Activated CD4-positive, alpha-beta memory T cell treated with anti-CD3 and anti-CD28 coated beads for 36 hours (primary cell): ENCODE measurements at places on chromosomes 6 and 20.

DNA sequence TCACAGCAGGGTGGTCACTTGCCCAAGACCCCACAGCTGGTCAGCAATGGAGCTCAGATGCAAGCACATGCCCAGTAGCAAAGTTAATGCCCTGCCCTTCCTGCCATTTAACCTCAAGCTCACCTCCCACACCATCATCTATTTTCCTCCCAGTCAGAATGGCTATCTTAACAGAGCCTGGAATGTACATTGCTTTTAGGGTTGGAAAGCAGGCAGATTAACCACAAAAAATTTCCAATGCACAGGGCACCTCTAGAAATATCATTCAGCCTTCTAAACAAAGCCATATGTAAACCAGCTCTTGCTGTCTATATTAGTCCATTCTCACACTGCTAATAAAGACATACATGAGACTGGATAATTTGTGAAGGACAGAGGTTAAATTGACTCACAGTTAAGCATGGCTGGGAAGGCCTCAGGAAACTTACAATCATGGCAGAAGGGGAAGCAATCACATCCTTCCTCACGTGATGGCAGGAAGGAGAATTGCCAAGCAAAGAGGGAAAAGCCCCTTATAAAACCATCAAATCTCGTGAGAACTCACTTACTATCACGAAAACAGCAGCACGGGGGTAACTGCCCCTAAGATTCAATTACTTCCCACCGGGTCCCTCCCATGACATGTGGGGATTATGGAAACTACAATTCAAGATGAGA, 106.9 kb downstream of the FYN start:
- DNase-seq = no peak

DNA sequence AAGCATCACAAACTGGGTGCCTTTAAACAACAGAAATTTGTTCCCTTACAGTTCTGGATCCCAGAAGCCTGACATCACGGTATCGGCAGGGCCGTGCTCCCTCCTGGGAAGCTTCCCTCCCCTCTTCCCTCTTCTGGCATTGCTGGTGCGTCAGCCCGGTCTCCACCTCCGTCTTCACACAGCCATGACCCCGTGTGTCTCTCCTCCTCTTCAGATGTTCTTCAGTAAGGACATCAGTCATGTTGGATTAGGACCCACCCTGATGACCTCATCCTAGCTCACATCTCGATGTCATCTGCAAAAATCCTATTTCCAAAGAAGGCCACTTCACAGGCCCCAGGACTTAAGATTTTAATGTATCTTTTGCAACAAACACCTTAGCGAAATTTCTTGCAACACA, 38.4 kb upstream of the TBXT start:
- no peak for DNase-seq

GRCh38 chr20:37007898-37008649, 56.6 kb upstream of the SAMHD1 start:
- DNase-seq = no peak

DNA sequence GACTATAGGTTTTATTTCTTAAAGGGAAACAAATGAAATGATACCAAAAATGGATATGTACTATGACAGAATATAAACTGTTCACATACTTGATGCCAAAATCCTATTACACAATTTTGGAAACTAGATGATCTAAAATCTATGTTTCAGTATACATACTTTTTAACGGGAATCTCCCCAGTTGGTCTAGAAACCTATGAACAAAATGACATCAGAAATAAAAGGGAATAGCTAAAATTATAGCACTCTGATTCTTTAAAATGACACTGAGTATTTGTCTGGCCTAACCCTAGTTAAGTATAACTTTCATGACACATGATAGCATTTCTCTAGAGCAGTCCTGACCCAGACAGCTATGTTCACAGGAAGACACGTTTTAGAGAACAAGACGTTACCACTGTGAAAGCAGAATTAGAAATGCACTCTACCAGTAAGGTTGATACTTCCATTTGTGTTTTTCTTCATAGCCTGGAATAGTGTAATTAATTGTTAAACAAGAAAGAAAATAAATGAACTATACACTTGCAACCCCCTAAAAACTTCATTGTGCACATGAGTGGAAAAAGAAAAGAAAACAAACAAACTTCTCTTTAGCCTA, 3.3 kb downstream of the OSER1 start:
- DNase-seq = no peak

DNA sequence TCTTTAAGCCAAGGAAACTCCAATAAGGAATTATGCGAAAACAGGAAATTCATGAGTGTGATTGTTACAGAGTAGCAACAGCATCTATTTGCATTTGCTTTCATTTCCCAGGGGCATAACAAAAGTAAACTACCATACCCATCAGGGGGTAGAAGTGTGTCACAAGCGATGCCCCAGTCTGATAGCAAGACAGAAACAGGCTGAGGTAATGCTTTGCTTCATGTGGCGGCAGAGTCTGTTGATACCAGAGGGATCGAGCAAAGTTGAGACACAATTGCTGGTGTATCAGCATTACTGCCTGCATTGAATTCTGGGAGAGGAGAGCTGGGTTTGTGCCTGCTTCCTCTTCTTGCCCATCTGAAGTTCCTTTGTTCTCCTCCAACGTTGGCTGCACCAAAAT, 51.2 kb upstream of the LYRM2 start:
- DNase-seq = no peak

DNA sequence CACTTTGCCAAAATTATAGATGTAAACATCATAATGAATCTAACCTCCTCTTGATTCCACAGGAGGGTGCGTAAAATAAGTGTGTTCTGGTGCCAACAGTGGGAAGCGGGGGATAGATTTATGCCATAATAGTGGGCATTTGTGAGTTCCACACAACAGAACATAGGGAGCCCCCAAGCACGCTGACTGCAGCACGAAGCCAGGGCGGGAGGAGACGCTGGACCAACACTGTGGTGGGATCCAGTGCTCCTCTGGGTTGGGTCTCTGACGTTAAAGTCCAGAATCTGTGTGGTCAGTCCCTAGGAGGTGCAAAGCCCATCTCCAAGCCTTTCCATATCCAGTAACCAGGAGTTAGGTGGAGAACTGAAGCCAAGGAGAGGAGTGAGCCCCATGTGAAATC, 1.8 kb upstream of the TTLL2 start:
- no peak for DNase-seq

DNA sequence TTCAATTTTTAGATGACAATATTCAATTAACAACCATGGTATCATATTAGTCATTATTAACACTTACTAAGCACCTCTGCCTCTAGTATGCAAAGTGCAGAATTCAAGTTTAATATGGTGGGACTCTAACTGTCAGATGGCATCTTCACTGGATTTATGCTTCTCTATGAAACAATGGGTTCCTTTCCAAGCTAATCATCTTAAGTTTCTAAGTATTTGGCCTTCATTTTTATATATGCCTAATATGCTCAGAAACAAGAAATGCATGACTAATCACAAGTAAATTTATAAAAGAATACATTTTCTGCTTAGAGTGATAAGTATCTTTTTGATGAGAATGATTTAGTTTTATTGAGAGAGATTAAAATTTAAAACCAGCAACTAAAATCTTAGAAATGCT, 144.7 kb downstream of the HIVEP2 start:
- no peak for DNase-seq

GRCh38 chr6:163260911-163261310, 153.6 kb upstream of the QKI start:
- no peak for DNase-seq

GRCh38 chr6:37988696-37989095, 169.2 kb downstream of the ZFAND3 start:
- no peak for DNase-seq

GRCh38 chr6:293193-294174, 1.2 kb downstream of the DUSP22 start:
- DNase-seq = peak; percentile 54

GRCh38 chr6:166423781-166424180, 41.0 kb upstream of the MPC1 start:
- no peak for DNase-seq

DNA sequence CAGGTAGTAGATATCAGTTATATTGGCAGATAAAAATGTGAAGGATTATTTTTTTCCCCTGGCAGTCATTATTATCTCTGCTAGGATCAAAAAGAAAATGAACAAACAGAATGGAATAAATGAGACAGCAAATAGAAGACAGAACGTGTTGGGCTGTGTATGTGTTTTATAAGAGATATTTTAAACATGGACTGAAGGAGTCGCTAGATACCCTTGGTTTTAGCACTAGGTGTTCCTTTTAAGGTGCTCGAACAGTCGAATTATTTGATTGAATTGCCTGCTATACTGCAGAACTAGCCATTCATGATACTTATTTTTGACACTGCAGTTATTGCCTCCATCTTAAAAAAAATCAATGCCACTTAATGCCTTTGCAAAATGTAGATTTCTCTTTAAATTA, 3.7 kb downstream of the GRIK2 start:
- no peak for DNase-seq

- no peak for DNase-seq
These were observed 233.4 kb upstream of the FLRT3 start for GRCh38 chr20:14570811-14571210.

DNA sequence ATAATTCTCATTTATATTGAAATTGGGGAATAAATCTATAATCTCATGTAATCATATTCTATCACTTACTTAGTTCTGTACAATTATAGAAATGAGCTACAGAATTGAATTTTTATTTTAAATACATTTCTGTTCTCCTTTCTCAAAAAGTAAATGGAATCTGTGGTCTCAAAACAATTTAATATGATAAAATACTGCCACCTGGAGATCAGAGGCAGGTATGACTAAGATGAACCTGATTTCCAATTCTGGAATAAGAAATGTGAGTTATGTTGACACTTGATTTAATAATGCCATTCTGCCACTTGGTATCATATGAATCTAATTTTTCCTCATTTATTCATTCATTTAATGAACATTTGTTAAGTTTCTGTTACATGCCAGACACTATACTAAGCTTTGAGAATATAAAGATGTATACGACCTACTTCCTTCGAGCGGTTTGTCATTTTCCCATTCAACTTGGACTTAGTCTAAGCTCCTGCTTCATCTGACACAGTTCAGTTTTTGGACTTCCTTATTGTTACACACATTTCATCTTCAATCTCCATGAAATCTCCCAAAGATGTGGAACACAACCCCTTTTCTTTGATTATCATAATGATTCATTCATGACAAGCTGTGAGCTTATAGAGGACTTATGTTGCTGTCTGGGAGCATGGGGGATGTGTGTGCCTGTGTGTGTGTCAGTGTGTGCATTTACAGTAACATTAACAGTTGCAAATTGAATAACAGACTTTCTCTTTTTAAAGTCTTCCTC, 7.5 kb upstream of the CCDC28A start:
- DNase-seq = no peak

GRCh38 chr20:61686051-61686936, 379.4 kb downstream of the TAF4 start:
- DNase-seq = no peak

GRCh38 chr6:29845405-29846006, 17.9 kb downstream of the HLA-G start:
- peak; percentile 84 for DNase-seq

DNA sequence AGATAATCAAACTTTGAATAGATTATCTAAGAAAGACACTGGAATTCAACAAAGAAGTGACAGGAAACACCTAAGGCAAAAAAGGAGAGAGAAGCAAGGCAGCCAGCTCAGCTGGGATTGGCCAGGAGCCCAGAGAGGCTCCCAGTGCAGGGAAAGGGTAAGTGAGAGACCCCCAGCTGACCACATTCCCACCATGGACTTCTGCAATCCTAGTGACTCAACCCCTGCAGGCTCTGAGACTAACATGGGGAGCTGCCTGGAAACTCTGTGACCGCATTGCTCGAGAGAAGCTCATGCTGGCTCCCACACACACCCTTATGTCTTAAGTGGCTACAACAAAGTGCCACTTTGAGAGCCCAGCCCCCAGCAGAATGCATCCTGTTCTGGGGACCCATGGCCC, 215.1 kb downstream of the PACRG start:
- DNase-seq = no peak

- DNase-seq = no peak
These were observed 22.6 kb downstream of the EDN1 start for GRCh38 chr6:12312736-12313135.

GRCh38 chr20:62925420-62926228, 681 bp downstream of the DIDO1 start:
- peak; percentile 63 for DNase-seq

GRCh38 chr6:12748411-12748810, 31.8 kb downstream of the PHACTR1 start:
- no peak for DNase-seq

GRCh38 chr6:87045521-87046075, 49.3 kb downstream of the CGA start:
- no peak for DNase-seq

DNA sequence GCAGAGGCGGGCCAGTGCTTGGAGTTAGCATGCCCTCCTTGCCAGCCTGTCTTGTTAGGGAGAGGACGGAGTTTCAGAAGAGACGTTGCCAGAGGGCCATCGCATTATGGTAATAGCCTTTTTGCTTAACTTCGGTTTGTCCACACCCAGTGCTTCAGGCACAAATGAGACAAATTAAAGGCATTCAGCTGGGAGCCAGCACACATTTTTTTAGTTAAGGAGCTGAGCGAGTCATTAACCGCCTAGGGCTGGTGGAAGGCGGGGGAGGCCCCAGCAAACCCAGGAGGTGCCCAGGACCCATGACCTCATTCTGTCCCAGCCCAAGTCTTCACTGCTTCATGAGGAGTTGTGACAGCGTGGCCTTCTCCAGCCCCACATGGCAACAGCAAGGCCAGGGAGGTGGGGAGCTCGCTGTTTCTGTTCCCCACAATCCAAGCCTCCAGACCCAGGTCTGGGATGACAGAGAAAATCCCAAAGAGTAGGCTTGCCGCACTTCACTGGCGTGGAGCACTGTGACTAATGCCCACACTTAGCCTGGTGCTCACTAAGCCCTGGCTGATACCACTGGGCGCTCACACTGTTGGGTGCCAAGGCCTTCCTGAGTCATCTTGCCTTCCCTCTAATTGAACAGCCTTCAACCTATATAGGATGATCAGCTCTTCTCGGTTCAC, 237.1 kb downstream of the ANKRD60 start:
- DNase-seq = peak; percentile 20

DNA sequence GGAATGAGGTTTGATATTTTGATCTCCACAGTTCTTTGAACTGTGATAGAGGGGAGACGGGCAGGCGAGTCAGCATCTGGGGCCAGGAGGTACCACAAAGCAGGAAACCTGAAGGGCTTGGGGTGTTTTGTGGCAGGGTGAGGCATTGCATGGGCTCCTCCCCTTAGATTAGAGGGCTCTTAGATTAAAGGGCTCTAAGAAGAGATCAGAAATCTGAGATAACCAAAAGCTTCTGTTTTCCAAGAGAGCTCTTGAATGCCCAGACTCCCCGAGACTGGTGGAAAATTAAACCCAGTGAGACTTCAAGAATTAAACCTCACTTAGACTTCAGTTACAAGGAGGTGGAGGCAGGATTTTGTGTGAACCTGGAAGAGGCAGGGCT, 2.4 kb upstream of the GPX5 start:
- DNase-seq = peak; percentile 56

DNA sequence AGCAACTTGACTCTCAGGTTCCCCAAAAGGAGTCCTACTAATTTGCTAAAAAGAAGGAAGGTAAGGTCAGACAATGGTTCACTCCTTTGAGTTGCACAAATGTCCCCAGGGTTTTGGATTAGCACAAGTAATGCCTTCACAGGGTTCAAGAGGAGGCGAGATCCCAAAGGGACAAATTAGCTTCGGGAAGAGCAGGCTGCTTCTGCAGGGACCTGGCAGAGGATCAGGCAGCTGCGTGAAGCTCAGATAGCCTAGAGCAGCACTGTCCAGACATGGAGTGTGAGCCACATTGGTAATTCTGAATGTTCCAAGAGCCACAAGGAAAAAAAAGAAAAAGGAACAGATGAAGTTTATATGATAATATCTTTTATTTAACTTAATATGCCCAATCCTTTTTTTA, 115.4 kb downstream of the CFAP61 start:
- no peak for DNase-seq
